ENCODE measurements at places on chromosomes 7 and 10.

GRCh38 chr10:82208726-82209125 is 333.7 kb downstream of the NRG3 start:
- no peak for DNase-seq

GRCh38 chr10:5776881-5777197 is 36.4 kb downstream of the GDI2 start:
- DNase-seq = no peak

DNA sequence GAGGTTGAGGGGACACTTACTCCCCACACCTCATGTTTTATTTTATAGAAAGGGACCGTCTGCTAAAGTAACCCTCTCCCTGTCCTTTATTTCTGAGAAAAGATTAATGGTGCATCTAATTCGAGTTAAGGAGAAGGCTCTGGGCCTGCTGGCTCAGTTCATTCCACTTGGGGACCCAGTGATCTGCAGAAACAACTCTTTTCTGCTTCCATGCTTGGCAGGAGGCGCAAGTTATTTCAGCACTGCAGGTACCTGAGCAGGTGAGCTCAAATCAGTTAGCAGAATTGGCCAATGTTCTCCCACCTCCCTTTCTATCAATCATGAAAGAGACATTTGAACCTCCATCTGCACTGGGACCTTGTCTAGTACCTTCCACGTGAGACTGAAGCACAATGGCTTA is 396.1 kb downstream of the SFMBT2 start:
- no peak for DNase-seq

- DNase-seq = no peak
These were observed 61.5 kb upstream of the RPA3 start for GRCh38 chr7:7779888-7780287.

GRCh38 chr10:4067931-4068561 is 283.0 kb upstream of the KLF6 start:
- DNase-seq = no peak

DNA sequence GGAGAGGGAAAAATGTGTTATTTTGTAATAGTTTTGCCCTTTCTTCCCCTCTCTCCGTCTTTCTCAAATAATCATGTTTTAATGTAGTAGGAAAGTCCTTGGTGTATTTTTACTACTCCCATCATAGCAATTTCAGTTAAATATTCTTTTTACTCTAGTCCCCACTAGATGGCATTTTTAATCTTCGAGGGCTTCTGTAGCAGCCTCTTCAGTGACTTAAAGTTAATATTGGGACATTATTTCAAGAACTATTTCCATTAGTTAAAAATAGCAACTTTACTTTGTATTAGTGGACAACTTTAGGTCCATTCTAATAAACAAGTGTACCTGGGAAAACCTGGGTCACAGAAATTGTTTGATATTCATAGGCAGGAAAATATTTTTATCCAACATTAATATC is 23.0 kb downstream of the EDRF1 start:
- DNase-seq = no peak

DNA sequence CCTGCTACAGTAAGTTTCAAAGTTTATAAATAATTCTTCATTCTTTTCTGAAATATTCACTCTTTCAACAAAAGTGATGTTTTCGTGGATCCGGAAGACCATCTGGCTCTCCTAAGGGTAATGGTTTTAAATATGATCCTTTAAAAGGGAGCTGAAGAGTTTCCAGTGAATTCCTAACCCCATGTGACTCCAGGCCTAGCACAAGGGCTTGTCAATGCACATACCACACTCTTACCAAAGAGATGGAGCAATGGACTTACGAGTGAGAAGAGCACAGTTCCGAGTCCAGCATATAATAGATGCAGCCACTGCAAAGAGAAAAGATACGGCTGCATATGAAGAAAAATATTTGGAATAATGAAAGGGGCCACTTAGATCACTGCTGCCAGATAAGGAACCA is 32.1 kb upstream of the GATAD1 start:
- DNase-seq = no peak
